ENCODE measurements at places on chromosomes 6 and 20.
A peak's percentile ranks its signal among the peaks of the same experiment; 100 is the strongest.

DNA sequence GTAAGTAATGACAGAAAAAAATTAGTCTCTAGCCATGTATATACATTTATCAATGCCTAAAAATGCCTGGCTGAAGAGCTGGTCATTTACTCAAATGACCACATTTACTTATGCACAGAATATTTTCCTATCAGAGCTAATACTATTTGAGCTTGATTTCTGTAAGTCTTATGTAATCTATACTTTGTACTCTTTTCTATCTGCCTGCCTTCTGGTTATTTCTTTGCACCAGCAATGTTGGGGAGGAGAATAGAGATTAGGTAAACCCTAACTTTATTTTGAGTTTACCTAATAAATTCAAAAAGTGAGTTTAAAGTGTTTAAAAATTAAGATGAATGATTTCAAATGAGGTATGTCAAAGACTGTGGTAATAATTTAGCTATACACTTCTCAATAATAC lies 3.7 kb downstream of the CALHM5 start:
- no peak for DNase-seq

DNA sequence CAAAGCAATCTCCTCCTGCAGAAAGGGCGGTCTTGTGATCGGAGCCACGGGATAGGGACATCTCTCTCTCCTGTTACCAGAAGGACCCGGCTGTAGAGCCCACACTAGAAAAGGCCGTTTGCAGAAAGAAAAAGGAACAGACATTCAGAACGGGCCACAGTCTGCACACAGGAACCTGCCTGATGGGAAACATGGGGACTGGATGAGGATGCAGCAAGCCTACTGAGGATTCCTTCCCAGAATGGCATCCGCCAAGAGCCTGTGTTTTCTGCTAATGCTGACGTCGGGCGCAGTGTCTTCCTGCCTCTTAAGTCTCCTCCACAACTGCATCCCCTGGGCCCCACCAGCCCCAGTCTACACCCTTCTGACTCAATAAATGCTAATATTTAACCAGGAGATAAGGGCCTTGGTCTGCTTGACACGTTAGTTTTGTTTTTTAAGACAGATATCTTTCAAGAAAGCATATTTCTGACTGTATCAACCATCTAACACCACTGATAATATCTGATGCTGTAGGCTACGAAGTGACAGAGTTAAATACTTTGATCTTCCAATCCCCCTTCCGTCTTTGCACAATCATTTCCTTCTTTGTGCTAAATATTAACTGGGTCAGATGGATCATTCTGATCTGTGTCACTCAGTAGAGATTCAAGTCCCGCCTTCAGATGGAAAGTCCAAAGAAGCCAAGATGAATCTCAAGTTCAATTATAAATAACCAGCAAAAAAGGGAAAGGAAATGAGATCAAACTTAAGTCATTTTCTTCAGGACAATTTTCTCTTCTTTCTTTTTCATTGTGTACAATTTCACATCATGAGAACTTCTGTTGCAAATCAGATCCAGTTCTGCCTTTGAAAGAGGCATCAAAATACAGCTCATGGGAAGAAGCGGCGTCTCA lies 20.7 kb downstream of the FAM50B start:
- DNase-seq, result no peak

DNA sequence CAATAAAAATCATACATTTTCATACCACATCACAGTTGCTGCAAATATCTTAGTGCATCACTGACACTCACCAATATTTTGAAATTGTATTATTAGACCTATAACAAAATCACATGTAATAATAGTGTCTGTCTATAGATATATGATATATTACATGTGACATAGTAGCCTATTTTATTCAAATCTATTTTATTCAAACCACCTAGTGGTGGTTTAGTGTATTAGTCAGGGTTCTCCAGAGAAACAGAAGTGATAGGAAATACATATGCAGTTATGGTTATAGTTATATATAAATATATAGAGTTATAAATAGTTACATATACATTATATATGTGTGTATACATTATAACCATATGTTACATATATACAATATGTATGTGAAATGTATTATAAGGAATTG lies 366.5 kb upstream of the ARID1B start:
- no peak for DNase-seq

- peak; percentile 7 for DNase-seq
Observed at GRCh38 chr6:141488488-141488887, 644.2 kb upstream of the GJE1 start.

DNA sequence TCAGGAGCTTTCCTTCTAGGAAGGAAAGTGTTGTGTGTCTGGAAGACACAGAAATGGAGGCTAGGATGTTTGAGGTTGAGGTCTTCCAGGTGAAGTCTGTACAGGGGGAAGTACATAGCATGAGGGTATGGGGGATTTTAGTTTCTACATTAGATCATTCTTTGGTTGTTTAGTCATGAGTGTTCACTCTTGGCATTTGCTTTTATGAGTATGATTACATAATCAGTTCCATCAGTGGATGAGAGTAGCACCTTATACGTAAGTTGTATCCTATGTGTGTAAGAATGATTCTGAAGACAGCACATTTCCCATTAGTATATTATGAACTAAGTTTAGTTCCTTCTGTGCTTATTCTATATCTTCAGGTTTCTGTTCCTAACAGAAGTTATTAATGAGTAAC lies 1.9 kb downstream of the CDYL start:
- no peak for DNase-seq

GRCh38 chr6:92354270-92354829 lies 1065.0 kb downstream of the EPHA7 start:
- no peak for DNase-seq

DNA sequence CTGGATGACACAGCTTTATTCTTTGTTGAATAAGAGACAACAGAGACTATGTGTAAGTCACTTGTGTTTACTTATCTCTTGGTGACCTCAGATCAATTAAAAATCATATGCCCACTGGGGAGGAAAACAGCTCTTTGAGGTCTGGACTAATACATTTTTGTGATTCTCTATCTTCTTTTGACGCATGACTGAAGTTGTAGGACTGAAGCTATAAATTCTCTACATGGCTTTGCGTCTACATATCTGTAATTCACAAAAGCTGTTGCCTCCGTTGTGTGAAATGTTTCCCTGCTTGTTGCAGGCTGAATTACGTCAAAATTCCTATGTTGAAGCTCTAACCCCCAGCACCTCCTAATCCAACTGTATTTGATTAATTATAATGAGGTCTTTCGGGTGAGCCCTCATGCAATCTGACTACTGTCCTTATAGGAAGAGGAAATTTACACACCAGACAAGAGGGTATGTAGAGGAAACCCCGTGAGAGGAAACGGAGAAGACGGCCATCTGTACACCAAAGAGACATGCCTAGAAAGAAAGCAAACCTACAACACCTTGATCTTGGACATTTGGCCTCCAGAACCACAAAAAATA lies 481.6 kb downstream of the PRKN start:
- no peak for DNase-seq

GRCh38 chr20:25300496-25301170 lies 52.7 kb downstream of the PYGB start:
- DNase-seq, result no peak

DNA sequence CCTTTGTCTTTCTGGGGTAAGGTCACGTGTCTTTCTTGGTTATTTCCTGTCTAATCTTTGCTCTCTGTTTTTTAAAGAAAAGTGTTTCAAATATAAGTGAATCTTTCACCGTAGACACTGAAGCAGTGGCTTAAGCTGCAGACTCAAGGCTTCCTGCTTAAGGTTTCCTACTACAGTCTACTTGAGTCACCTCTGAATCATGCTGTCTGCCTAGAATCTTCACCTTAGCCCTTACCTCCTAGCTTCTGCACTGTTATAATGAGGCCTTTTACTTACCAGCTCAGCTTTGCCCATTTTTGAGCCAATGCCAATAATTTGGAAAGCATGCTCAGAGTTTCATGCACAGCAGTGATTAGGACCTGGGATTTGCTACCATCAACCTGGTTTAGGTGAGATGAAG lies 30.6 kb downstream of the ADGRF4 start:
- no peak for DNase-seq

DNA sequence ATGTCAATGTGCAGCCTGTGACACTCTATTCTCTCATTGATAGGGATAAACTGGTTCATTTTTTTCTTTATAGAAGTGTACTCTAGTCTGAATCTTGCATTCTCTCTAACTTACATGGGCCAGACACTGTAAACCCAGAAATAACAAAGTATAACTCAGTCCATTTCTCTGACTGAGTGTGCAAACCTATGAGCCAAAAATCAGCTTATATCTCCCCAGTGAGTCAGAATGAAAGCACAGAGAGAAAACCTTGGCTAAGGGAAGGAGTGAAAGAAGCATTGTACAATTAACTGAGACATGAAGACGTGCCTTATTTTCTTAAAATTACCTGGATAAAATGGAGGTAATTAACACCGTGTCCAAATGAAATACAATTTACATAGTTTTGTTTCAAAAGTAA lies 436.9 kb upstream of the IMPG1 start:
- DNase-seq, result no peak

DNA sequence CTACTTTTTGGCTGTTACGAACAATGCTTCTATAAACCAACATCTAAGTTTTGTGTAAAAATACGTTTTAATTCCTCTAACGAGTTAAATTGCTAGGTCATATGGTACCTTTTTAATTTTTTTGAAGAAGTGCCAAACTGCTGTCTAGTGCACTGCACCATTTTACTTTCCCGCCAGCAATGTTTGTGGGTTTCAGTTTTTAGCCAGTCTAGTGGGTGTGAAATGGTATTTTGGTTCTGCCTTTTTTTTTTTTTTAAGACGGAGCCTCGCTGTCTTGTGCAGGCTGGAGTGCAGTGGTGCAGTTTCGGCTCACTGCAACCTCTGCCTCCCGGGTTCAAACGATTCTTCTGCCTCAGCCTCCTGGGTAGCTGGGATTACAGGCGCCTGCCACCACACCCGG lies 34.1 kb upstream of the BAG2 start:
- no peak for DNase-seq

DNA sequence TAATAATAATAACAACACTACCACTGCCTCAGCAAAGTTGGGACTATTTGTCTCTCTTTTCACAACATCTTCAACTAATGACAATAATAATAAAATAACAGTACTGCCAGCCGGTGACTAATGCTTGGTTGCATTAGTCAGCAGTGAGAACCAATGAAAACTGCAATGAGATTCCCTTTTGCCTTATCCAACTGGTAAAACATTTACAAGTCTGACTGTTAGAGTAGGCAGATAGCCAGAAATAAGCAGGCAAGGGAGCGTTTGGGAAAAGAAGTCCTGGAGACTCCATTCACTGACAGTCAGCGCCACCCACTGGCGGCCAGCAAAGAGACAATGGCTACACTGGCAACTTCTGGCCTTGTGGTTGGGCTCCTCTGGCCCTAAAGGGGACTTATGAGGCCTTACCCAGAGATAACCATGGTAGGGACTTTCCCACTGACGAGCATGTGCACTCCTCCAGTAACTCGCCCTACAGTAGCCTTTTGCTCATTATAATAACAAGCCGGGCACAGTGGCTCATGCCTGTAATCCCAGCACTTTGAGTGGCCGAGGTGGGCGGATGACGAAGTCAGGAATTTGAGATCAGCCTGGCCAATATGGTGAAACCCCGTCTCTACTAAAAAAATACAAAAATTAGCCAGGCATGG lies 3.4 kb upstream of the NSFL1C start:
- peak; percentile 19 for DNase-seq

DNA sequence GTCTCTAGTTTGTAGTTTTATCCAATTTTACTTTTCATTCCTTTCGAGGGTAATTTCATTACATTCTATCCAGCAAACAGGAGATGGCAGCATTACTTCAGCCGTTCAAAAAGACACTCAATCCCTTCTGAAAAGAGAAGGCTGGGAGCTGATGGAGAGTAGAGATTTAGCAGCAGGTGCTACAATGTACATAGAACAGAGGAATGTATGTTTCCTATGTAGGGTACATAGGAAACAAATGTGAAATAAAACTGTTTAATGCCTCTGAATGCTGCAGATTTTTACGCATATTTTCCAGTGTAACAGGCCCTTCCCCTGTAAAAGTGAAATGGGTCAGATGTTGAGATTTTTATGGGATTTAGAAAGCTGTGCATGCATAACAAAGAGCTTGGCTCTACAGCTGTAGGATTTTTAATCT lies 16.0 kb downstream of the RPS12 start:
- no peak for DNase-seq

- DNase-seq, result no peak
Observed at GRCh38 chr6:13260101-13260598, 68.2 kb downstream of the TBC1D7 start.

GRCh38 chr6:35651244-35651643 lies 37.5 kb downstream of the FKBP5 start:
- no peak for DNase-seq

GRCh38 chr20:63890201-63890576 lies 4.7 kb upstream of the DNAJC5 start:
- DNase-seq, result no peak

- DNase-seq, result no peak
Observed at GRCh38 chr20:2838170-2838797, 2.2 kb downstream of the PCED1A start.

DNA sequence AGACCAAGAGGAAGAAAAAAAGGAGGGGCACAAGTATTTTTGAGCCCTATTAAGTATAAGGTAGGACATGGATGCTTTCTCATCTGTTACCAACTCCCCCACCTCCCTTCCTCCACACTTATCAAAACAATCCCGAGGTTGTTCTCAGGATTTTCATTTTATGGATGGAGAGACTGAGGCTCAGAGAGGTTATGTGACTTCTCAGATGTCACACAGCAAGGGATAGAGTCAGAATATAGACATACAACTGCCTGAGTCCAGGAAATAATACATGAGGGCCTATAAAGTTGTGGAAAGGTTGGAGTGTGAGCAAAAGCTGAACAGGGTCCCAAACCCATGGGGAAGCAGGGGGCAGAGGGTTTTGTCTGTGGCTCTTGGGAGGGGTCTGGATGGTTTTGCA lies 19.3 kb downstream of the KCNK17 start:
- DNase-seq, result no peak

GRCh38 chr6:137927777-137928218 lies 60.7 kb downstream of the TNFAIP3 start:
- DNase-seq, result no peak

GRCh38 chr6:157075549-157076450 lies 247.5 kb downstream of the TMEM242 start:
- no peak for DNase-seq
